ENCODE measurements at places on chromosomes 12 and 14. TPM values are rescaled to one million over a fixed set of nuclear protein-coding genes. Genes with fewer than 3 reads are reported as not detected.
A peak's percentile ranks its signal among the peaks of the same experiment; 100 is the strongest.

- DNase-seq = no peak
Measured at GRCh38 chr14:44490966-44491365, 16.1 kb downstream of the FSCB start.

DNA sequence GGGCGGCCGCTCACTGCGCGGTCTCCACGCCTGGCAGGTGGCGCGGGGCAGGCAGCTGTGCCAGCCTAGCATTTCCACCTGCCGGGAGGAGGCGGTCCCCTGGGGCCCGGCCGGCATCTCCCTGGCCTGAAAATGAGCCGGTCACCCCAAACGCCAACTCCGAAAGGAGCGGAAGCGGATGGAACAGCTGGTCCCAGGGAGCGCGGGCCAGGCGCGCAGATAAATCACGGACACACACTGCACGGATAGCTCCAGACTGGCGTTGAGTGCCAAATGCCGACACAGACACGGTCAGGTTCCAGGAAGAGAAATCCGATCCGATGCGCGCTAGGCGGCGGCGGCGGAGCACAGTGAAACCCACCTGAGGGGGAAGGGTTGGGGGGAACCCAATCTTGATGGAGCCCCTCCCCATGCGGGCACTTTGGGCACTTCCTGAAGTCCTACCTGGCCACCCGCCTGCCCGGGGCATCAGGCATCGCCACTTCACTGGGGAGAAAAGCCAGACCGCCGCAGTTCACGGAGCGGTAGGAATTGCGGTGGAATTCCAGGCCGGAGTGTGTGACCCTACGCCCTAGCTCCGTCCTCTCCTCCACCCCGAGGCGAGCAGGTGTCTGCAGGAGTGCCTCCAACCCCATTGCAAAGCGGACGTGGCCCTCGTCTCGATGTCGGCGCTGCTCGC is 624 bp upstream of the PLEKHD1 start:
- DNase-seq = no peak

DNA sequence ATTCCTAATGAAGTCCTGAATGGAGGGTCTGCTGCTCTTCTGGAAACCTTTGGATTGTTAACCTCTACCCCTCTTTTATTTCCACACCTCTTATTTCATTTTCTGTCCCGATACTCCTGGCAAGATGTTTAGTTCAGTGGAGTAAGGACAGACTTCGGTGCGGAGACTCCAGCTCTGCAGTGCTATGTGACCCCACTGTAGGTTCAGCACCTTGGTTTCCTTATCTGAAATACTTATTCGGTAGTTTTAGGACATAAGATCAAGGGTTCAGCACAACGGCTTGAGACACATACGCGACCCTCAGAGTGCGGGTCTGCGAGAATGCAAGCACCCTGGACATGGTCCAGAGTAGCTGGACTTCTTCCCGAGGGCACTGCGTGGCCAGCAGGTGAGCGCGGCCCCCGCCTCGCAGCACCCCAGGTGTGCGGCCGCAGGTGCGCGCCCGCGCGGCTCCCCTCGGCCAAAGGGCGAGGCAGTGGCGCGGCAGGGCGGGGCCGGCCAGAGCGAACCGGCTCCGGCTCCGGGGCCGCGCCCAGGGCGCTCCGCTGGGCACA is 465 bp upstream of the FGD4 start:
- no peak for DNase-seq

DNA sequence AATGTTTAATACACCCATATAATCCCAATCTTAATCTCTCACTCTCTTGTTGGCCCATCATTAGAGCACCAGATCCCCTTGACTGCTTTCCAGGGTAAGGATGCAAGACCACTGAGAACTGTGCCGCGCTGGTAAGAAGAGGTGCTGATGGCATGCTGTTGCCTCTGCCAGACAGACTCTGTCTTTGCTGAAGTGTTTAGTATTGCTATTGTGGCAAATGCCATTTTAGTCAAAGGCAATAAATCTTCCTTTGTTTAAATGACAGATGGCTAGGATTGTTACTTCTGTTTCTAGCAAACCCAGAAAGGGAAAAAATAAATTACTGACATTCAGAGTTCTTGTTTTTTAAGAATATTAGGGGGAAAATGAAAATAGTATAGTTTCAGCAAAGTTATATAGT is 152.3 kb downstream of the MON2 start:
- no peak for DNase-seq

GRCh38 chr12:23204933-23205778 is 580.2 kb downstream of the ETNK1 start:
- DNase-seq = peak; percentile 55

- DNase-seq = no peak
Measured at GRCh38 chr12:5988088-5988487, 43.0 kb upstream of the ANO2 start.

DNA sequence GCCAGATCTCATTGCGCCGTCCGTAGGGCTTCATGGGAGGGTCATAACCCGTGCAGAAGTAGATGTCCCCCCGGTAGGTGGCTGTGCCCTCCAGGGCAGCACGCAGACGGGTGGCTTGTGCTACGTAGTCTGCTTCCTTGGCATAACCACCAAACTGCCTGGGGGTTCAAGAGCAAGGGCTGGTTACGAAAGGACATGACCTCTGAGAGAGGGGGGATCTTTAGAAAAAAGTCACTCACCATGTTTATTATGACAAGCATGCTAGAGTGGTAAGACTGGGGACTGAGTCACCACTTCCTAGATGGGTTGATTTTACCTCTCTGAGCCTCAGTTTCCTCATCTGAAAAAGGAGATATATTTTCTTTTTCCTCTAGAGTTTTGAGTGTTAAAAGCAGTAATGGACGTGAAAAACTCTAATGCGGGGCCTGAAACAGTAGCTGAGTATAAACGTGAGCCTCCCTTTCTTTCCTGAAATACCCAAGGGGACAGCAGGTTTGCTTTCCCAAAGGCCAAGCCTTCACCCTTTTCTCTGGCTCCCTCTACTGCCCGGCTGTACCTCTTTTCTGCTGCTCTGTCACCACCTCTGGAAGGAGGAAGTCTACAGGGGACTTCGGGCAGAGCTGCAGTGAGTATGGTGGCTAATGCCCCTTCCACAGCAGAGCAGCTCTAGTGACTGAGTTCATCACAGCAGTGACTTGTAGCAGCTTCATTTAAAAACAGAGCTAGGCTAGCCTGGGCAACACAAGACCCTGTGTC is 23.5 kb upstream of the GPRC5D start:
- peak; percentile 27 for DNase-seq

DNA sequence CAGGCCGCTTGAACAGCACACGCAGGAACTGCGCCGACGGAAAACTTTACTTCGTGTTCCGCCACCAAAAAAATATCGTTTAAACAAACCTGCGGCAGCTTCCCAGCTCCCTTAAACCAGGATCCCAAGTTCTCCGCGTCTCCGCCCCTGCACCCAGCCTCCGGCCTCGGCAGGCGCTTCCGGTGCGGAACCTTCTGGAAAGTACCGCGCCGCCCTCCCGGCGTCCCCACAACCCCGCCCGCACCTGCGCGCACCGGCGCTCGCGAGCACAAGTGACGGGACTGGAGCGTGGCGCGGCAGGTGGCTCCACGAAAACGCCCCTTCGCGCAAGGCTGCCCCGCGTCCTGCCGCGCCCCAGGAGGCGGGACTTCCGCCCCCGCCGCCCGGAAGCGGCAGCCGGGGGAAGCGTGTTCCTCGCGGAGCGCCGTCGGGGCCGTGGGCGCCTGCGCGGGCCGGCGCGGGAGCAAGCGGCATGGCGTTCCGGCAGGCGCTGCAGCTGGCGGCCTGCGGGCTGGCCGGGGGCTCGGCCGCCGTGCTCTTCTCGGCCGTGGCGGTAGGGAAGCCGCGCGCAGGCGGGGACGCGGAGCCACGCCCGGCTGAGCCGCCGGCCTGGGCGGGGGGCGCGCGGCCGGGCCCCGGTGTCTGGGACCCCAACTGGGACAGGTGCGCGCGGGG is at the start of gene PGAM5:
Gene PGAM5, plus strand, starts transcription at position 438 of the 675 bp plus-strand sequence. Its CDS starts 35 bp downstream, at position 473.
- peak; percentile 84 for DNase-seq

PRDM4 gene
- 19.3 TPM for total RNA-seq

DNA sequence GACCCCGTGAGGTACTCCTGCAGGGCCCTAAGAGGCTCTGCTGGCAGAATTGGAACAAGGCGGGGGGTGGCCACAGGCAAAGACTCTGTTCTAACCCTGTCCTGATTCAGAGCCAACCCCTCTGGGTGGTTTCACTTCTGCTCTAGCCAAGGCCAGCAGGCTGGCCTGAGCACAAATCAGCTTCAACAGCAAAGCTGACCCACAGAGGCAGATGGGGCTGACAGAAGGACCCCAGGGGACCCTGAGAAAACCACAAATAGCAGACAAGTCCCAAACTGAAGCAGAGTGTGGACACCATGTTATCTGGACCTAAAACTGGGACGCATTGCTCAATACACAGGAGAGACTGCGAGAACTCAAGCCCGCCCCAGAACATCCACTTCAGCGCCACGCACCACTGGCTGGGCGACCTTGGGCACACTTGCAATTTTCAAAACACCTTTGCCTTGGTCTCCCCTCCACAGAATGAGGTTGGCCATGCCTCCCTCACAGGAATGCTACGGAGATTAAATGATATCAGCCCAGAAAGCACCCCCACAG is 76.4 kb upstream of the DICER1 start:
- no peak for DNase-seq

DNA sequence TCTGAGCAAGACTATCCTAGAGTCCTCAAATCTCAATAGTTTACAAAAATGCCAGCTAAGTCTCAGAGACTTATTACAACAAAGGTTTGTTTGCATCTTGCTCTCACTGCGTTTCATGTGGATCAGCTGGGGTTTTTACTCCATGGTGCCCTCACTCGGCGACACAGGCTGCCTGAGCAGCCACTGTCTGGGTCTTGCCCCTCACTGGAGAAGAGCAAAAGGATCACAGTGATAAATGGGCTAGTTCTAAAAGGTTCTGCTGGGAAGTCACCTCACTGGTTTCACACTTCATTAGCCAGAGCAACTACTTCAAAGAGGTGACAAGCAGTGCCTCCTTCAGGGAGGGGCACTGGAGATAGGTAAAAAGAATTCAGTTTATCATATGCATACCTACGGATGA is 392.0 kb downstream of the RPL10L start:
- DNase-seq = no peak

PRR4 gene
- 3.9 TPM for total RNA-seq

GRCh38 chr14:24171422-24172260 is at the start of gene REC8:
REC8 (plus strand) TSS chr14:24172080; CDS start chr14:24172553, 473 bp downstream.
- peak; percentile 97 for DNase-seq

DNA sequence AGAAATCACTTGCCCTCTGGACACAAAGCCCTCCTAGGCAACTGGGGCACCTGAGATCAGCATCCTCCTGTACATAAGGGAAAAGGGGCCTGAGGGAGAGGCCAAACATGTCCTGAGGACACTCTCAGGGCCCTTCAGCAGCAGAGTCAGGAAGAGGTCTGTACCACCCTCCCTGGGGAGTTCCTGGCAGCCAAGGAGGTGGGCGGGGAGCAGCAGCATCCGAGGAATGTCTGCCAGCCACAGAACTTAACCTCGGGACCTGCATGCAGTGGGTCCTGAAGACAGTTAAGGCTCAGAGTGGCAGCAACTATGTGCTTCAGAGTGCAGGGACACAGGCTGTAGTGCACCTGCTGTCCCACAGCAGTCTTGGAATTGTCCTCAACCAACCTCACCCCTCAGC is 62.1 kb downstream of the SPTB start:
- DNase-seq = no peak

DNA sequence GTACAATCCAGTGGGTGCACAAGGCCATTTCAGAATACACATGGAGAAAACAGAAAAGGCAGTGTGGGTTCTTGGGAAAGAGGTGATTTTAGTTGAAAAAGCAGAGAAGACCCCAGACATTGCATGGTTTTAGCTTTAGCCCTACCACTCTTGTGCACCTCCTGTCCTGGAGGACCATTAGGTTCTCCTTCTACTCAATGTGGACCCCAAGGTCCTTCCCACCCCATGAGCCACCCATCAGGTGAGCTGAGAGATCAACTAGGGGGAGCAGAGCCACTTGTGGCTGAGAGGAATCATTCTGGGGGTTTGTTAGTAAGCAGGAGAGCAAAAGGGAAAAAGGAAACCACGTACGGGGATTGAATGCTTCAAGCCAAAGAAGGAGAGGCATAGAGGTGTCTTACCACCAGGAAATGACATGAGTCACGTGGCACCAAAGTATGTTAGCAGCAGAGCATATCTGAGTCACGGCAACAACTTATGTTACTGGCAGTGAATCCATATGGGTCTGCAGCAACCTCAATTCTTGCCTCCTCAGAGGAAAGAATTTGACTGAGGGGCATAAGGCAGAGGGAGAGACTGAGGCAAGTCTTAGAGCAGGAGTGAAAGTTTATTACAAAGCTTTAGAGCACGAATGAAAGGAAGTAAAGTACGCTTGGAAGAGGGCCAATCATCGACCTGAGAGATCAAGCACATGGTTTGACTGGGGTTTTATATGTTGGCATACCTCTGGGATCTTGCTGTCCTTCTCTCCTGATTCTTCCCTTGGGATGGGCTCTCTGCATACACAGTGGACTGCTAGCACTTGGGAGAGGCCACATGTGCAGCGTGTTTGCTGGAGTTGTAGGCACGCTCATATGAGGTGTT is 73.9 kb downstream of the HSD17B6 start:
- peak; percentile 15 for DNase-seq

GRCh38 chr12:111435661-111436201 is 30.0 kb downstream of the SH2B3 start:
- DNase-seq = no peak

- peak; percentile 26 for DNase-seq
Measured at GRCh38 chr12:15581006-15581405, 208.2 kb downstream of the EPS8 start.

DNA sequence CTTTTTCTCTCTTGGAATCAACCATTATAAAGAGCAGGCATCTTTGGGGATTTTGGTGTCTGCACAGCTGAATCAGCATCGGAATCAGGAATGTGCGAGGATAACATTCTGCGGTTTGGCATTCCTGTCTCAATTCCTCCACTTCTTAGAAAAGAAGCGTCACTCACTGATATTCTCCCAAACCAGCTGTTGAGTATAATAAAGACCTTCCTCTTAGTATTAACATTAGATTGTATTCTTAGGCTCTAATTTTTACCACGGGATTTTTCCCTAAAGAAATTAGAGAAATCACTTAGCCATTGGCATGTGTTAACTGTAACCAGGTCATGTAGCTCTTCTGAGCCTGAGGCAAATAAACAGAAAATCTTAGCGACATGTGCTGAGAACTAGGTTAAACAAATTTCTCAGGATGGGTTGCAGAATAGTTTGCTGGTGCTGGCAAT is 128.7 kb downstream of the TMX1 start:
- peak; percentile 96 for DNase-seq

GRCh38 chr12:131737150-131737827 is 26.4 kb downstream of the SFSWAP start:
- peak; percentile 5 for DNase-seq

DNA sequence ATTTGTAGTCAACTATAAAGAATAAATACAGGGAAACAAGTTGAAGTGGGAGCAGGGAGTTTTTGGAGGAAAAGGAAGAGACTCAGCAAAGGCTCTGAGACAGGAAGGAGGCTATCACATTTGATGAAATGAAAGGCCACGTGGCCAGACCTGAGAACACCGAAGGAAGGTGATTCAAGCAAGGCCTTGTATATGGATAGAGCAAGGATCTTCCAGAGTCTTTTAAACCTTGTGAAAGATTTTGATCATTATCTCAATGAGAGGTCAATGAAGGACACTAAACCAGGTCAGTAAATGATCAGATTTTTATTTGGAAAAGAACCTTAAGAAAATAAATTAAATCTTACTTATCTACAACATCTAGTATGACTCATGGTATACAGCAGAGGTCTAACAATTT is 523.5 kb downstream of the SLC16A7 start:
- DNase-seq = no peak

- no peak for DNase-seq
Measured at GRCh38 chr14:96364962-96365361, 1.6 kb downstream of the GSKIP start.

GRCh38 chr14:43778570-43778936 is 728.5 kb downstream of the FSCB start:
- no peak for DNase-seq

USP44 gene
- total RNA-seq = 3.9 TPM

GRCh38 chr12:21615431-21615830 is 10.8 kb upstream of the GYS2 start:
- DNase-seq = no peak

SOAT2 gene
- not detected for total RNA-seq

PDE6H gene
- total RNA-seq = not detected
